ENCODE measurements at places on chromosomes 16 and 17.

DNA sequence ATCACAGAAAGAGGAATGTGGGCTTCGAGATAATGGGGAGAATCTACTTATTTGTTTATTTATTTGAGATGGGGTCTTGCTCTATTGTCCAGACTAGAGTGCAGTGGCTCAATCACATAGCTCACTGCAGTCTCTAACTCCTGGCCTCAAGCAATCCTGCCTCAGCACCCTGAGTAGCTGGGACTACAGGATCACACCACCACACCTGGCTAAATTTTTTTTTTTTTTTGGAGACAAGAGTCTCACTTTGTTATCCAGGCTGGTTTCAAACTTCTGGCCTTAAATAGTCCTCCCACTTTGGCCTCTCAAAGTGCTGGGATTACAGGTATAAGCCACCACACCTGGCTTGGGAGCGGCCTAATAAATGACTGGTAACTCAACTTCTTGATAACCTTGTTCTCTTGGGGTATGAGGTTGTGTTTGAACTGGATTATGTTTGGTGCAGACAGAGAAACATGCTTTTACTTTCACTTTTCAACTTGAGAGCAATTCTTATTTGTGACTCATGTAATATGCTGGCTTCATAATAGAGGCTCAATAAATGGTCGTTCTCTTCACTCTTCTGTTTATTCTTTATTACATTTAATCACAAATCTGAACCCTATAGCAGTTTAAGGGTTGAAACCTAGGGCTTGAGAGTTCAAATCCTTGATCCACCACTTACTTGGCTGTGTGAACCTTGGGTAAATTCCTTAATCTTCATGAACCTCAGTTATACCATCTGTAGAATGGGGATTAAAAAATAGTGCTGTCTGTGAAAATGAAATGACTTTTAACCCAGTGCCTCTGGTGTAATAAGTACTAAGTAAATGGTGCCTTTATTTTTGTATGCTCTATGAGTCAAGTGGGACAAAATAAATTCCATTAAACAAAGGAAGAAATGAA, 129.1 kb upstream of the HS3ST2 start:
- no peak for DNase-seq

- DNase-seq, result no peak
Measured at GRCh38 chr17:74527081-74527480, 4.2 kb downstream of the CD300LB start.

GRCh38 chr16:61780161-61780560, 256.1 kb downstream of the CDH8 start:
- no peak for DNase-seq

DNA sequence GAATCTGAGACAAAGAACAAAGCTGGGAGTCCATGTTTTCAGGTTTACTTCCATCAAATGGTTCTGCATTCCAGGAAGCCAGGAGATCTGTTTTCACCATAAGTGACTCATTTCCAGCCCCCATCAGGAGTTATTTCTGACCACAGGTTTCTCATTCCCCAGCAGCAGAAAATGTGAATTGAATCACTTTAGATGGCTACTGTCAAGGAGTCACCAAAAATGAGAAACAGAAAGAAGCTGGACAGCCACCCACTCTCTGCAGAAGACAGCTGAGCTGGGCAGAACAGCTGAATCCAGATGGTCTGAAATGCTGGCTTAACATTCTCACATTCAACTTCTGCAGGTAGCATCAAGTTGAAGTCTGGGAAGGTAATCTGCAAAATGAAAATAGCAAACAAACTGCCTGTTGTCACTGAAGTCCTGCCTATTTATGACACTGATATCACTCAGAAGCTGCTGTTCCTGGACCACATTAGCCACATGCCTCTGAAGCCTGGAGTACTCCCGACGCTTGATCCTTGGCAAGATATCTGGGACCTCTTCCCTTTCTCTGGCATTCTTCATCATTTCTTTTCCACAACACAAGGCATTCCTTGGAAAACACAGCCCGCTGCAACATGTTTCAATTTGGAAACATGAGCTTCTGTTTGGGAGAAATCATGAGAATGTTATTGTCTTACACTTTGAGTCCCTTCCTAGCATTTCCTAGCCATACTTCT, 15.3 kb downstream of the CCL11 start:
- peak; percentile 59 for DNase-seq

DNA sequence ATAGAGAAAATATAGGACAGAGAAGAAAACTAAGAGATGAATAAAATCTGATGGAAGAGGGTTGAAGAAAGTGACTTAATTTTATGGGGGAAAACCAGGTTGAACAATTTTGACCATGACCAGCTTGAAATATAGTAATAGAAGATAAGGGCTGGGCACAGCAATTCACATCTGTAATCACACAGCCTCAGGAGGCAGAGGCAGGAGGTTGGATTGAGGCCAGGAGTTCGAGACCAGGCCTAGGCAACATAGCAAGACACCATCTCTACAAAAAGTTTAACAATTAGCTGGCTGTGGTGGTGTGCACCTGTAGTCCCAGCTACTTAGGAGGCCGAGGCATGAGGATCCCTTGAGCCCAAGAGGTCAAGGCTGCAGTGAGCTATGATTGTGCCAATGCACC, 8.7 kb downstream of the MXRA7 start:
- no peak for DNase-seq

DNA sequence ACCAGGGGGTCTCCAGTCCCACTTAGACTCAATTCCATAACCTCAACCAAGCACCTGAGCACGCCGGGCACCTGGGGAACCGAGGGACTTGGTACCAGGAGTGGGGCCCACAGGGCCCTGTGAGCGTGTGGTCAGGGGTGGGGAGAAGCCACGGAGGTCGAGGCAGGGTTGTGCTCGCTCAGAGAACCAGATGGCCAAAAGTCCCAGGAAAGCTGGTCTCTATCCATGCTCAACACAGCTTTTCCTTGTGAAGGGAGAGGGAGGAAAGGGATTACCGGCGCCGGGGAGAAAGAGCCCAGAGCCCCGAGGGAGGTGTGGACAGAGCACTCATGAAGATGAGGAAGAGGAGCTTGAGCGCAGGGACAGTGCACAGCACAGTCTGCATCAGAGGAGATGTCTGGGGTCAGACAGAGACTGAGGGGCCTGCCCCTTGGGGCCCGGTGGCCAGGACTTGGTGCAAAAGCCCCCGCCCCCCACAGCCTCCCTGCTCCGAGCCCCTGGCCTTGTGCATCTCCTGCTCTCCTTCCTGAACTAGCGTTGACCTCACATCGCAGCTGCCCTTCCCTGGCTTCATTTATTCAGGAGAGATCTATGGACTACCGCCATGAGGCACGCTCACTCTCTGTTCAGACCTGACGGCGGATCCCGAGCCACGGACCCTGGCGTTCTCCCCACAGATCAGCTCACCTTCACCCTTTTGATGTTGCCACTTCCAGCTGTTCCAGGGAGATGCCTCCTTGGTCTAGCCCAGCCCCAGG, 355.4 kb upstream of the TNRC6C start:
- DNase-seq, result no peak

DNA sequence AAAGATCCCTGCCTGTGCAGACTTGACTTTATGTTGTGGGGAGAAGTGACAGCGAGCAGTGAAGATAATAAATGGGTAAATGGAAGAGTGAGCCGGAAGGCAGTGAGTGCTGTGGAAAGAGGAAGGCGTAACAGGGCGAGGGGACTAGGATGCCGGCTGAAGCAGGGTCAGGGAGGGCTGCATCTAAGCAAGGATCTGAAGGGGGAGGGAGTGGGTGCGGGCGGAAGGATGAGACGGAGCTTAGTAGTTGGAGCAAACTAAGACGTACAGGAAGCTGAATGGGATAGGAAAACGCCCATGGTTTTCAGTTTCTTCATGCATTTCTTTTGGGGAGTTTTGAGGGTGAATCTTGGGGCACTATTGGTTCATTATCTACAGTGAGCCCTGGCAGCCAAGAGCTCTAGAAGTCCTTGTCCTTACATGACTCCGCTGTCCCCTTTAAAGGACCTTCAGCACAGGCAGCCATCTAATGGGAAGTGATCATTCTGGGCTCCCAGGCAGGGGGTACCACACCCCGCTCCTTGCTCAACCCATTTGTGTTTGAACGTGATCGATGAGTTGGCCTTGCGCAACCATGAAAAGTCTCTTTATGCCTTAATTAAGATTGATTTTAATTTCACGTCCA, 10.4 kb upstream of the NAT9 start:
- DNase-seq, result no peak

DNA sequence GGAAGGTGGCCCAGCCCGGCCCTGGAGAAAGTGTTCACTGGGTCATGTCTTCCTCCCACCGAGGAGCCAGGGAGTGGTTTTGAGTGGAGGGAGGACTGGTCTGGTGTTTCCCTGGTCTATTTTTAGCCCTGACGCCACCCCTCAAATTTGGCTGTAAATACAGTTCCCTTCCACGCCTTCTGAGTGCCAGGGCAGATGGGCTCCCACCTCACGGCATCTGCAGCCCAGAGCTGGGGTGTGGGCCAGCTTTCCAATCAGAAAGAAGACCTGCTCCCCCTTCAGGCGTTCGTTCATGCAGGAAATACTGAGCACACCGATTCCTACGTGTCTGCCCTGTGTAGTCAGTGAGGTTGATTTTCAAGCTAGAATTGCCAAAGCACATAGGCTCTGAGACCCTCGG, 53.7 kb downstream of the SNX20 start:
- DNase-seq, result no peak

- no peak for DNase-seq
Measured at GRCh38 chr16:89952551-89952950, 4.0 kb downstream of the DEF8 start.

DNA sequence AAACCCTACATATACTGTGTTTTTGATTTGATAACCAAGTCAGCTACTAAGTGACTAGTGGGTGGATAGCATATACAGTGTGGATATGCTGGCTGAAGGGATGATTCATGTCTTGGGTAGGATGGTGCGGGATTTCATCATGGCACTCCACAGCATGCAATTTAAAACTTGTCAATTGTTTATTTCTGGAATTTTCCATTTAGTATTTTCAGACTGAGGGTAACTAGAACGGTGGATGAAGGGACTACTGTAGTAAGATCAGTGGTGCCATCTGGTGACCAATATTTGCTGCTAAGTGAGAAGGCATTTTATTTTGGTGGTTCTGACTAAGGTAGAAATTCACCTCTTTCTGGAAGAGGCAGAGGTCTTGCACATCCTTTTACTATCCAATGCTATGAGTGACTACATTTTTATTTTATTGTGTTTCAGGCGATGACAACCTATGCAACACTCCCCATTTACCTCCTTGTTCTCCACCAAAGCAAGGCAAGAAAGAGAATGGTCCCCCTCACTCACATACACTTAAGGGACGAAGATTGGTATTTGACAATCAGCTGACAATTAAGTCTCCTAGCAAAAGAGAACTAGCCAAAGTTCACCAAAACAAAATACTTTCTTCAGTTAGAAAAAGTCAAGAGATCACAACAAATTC, 3.1 kb downstream of the CDC6 start:
- DNase-seq, result peak; percentile 75

DNA sequence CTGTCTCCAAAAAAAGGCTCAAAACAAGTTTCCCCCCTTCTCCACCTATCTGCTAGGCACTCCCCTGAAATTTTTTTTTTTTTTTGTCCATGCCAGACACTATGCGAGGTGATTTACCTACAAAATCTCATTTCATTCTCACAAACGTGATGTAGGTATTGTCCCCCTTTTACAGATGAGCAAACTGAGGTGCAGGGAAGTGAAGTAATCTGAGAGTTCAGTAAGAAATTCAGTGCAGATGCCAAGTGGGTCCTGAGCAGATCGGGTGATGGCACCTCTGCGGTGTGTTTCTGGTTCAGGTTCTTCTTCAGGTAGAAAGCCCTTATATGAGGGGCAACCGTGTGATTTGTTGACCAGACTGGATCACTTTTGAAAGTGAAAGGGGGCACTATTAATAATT, 9.7 kb downstream of the TBKBP1 start:
- no peak for DNase-seq

DNA sequence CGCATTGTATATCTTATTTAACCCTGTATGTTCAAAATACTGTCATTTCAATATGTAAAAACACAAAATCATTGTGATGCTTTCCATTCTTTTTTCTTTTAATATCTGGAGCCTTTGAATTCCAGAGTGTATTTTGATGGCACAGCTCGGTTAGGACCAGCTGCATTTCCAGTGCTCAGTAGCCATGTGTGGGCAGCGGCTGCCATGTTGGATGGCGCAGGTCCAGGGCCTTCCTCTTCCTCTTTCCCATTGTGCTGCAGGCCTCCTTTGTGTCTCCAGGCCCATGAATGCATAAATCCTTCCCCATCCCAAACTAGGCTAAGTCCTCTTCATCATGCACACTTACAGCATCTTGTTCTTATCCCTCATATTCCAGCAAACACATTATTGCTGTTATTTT, 13.0 kb downstream of the IRX3 start:
- DNase-seq, result no peak

DNA sequence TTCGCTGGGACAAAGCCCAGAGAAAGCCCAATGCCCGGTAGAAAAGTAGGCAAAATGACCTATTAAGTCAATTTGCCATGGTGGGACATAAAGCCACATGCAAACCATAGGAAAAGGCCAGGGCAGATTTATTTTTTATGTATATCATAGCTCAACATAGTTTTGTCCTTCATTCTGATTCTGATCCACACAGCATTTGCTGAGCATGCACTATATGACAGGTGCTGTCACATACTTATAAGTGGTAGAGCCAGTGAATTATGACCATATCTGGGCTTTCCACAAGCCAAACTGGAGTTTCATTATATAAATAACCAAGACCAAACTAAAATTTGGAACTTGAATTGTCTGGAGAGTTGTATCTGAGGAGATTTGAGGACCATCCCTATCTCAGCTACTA, 74.3 kb downstream of the CA10 start:
- DNase-seq, result no peak

DNA sequence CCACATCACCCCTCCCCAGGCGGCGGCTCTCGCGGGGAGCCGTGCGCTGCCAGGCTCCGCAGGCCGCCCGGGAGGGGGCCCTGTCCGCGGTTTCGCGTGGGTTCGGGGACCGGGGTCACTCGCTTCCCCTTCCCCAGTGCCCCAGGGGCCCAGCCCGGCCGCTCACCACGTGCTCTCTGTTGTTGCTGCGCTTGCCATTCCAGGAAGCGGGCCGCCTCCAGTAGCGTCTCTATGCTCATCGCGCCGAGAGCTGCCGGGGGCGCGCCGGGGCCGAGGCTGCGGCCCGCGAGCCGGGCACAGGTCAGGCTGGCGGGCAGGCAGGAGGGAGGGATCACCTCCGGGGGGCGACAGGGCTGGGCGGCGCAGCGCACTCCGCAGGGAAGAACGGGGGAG, 390 bp downstream of the MNT start:
- peak; percentile 42 for DNase-seq

GRCh38 chr17:74527756-74528155, 3.5 kb downstream of the CD300LB start:
- DNase-seq, result no peak

- no peak for DNase-seq
Measured at GRCh38 chr17:34313164-34313563, 6.1 kb upstream of the CCL8 start.

GRCh38 chr17:81481073-81481799, 31.4 kb downstream of the ACTG1 start:
- peak; percentile 73 for DNase-seq

GRCh38 chr17:9414471-9414870, 161.1 kb downstream of the STX8 start:
- no peak for DNase-seq

GRCh38 chr17:52207796-52208195, 49.3 kb upstream of the CA10 start:
- DNase-seq, result no peak

- no peak for DNase-seq
Measured at GRCh38 chr17:55816532-55817396, 65.9 kb downstream of the PCTP start.

Data from NCI-H226 (cell line).